ENCODE measurements at places on chromosomes 2 and 18.

DNA sequence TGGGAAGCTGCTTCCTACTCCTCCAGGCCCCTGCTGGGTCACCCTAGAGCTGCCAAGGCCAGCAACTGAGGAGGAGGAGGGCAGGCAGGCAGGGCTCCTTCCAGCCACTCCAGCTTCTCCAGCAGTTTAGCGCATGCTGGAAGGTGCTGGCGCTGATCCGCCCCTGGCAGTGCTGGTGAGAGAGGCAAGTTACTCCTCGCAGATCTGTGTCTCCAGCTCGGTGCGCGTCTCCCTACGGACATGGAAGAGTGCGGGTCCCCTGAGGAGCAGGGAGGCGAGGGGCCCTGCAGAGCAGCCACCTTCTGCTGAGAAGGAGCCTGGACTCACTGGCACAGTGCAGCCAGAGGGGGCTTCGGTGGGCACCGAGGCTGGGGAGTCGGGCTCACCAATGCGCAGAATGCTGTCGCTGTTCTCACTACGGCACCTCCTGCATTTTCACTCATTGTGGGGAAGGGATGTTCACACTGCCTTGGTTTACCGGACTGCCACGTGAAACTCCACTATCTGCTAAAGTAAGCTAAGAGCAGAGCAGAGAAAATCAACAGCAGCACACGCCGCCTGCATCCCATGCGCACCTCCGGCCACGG is 206.0 kb downstream of the HDAC4 start:
- no peak for DNase-seq

- DNase-seq = no peak
Observed at GRCh38 chr2:219581346-219581745, 9.2 kb downstream of the INHA start.

- DNase-seq = no peak
Observed at GRCh38 chr2:150125708-150126107, 361.8 kb downstream of the RND3 start.

GRCh38 chr2:196224756-196225155 is 53.4 kb upstream of the STK17B start:
- DNase-seq = no peak

- DNase-seq = no peak
Observed at GRCh38 chr2:71610671-71611070, 157.3 kb downstream of the DYSF start.

DNA sequence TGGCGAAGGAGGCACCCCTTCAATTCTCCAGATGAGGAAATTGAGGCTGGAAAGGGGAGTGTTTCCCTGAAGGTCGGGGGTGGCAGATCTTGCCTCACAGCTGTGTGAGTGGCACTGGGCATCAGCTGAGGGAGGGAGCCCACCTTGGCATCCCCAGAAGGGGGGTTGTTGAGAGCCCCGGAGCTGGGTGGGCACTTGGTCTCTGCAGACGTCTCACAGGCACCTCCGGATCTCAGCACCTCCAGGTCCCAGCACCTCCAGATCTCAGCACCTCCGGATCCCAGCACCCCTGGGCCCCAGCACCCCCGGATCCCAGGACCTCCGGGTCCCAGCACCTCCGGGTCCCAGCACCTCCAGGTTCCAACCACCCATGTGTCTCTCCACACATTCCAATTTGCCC is 137.9 kb downstream of the NFATC1 start:
- DNase-seq = no peak
